Activated B cell treated with CpG ODN at 0.5 μM for 24 hours (primary cell): ENCODE measurements at places on chromosomes 5 and 9. TPM values are rescaled to one million over a fixed set of nuclear protein-coding genes. Genes with fewer than 3 reads are reported as not detected.

Gene ZNF483
- 1.4 and 2.7 TPM in 2 replicates for total RNA-seq

DNA sequence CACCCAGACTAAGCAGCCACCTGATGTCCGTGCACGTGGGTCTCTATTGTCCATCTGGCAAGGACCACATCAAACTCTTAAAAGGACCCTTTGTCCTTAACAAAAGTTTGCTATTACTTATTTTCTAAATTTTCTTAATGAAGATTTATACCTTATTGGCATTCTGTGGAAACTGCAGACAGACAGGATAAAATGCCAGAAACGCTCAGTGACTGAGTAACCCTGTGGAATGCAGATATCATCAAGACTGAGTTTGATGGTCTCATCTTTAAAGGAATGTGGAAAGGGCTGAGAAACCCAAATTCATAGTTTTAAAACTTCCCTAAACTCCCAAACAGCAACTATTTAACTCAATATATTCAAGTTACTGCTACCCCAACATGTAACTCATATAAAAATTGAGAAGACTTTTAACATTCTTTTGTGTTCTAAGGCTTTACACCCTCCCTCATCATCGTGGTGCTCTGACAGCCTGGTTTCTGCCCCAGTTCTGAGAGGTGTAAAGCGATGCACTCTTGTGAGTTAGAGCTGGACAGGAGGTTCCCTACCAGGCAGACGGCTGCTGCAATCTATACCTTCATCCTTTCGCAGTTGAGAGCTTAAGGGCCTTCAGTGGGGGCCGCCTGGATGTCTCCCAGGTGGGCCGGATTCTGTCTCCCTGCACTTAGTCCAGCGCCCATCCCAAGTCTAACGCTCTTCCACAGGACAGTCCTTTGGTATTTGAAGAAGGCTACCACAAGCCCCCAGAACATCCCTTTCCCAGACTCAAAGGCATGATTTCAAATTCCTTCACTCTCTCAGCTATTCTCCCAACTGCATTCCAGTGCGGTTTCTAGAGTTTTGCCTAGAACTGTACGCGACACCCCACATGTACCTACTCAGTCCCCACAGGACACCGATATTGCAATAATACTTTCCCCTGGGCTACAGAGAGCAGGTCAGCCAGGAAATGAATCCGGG lies 68.9 kb downstream of the DAP start:
- peaks cover 18% of the 10 kb centered on the region for H3K36me3 ChIP-seq
- H3K27ac ChIP-seq: no peak overlapping the region
- H3K4me1 ChIP-seq: peaks cover 19% of the 10 kb centered on the region
- H3K4me3 ChIP-seq: no peak overlapping the region
- DNase-seq: no peak
- H3K27me3 ChIP-seq: no peaks in the 10 kb centered on the region

Gene HTR1A
- total RNA-seq: not detected in 2 replicates

- no peaks in the 10 kb centered on the region for H3K27me3 ChIP-seq
- DNase-seq: no peak
- no peaks in the 10 kb centered on the region for H3K4me1 ChIP-seq
- H3K4me3 ChIP-seq: no peak overlapping the region
- H3K27ac ChIP-seq: no peak overlapping the region
- H3K36me3 ChIP-seq: peaks cover 87% of the 10 kb centered on the region
Measured at GRCh38 chr5:131436081-131436480, 172.2 kb downstream of the CDC42SE2 start.

Gene UNC5A
- total RNA-seq: not detected in 2 replicates

DNA sequence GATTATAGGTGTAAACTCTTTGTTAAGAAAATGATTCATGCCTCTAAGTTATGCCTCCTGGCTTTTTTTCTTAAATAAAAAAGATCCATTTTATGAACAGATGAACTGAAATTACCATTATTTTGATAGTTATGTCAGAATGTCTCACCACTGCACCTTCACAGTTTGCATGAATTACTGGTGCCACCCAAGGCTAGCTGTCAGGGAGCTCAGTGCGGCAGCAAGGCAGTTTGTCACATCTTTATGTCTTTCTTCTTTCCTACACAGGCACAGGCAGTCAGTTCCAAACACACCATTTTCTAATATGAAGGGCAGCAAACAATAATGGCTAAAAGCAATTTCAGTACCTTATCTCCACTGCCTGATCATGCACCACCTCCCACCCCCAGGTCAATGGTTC lies 147.7 kb downstream of the SREK1 start:
- no peaks in the 10 kb centered on the region for H3K4me1 ChIP-seq
- no peak overlapping the region for H3K27ac ChIP-seq
- H3K27me3 ChIP-seq: peaks cover 9% of the 10 kb centered on the region
- no peaks in the 10 kb centered on the region for H3K36me3 ChIP-seq

GRCh38 chr5:50958852-50959457 lies 292.5 kb downstream of the PARP8 start:
- no peaks in the 10 kb centered on the region for H3K36me3 ChIP-seq
- no peak overlapping the region for H3K27ac ChIP-seq
- H3K4me3 ChIP-seq: no peak overlapping the region
- no peak for DNase-seq
- H3K27me3 ChIP-seq: peaks cover 20% of the 10 kb centered on the region

DNA sequence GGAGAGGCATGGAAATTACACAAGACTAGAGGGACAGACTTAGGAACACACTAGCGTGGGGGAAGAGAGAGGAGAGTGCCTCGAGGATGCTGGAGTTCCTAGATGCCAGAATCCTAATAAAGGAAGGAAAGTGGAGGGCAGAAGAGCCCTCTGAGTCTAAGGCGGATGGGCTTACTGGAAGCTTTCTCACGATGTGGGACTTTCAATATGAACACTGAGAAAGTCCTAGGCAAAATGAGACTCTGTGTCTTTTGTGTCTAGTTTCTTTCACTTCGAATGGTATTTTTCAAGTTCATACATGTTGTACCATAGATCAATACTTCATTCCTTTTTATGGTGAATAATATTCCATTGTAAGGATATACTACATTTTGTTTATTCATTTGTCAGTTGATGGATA lies 239.4 kb downstream of the NSG2 start:
- no peaks in the 10 kb centered on the region for H3K36me3 ChIP-seq
- H3K27me3 ChIP-seq: no peaks in the 10 kb centered on the region
- no peak overlapping the region for H3K4me3 ChIP-seq
- H3K27ac ChIP-seq: no peak overlapping the region
- no peaks in the 10 kb centered on the region for H3K4me1 ChIP-seq
- DNase-seq: no peak

DNA sequence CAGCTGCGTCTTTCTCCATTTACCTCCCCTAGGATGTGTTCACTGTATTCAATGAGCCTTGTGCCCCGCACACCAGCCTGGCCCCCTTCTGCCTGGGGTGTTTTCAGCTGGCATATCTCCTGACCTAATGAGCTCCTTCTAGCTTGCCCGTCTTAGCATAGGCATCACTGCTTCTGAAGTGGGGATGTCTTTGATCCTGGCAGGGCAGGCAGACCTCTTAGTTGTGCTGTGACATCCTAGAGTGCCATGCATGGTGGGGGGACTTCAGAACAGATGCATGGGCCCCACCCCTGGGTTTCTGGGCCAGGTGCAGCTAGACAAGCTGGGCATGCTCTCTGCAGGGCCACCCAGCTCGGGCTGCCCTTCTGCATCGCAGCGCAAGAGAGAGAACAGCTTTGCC lies 172.7 kb downstream of the GADD45G start:
- H3K36me3 ChIP-seq: no peaks in the 10 kb centered on the region
- no peak overlapping the region for H3K27ac ChIP-seq
- H3K27me3 ChIP-seq: no peaks in the 10 kb centered on the region
- no peak for DNase-seq
- peaks cover 20% of the 10 kb centered on the region for H3K4me1 ChIP-seq

DNA sequence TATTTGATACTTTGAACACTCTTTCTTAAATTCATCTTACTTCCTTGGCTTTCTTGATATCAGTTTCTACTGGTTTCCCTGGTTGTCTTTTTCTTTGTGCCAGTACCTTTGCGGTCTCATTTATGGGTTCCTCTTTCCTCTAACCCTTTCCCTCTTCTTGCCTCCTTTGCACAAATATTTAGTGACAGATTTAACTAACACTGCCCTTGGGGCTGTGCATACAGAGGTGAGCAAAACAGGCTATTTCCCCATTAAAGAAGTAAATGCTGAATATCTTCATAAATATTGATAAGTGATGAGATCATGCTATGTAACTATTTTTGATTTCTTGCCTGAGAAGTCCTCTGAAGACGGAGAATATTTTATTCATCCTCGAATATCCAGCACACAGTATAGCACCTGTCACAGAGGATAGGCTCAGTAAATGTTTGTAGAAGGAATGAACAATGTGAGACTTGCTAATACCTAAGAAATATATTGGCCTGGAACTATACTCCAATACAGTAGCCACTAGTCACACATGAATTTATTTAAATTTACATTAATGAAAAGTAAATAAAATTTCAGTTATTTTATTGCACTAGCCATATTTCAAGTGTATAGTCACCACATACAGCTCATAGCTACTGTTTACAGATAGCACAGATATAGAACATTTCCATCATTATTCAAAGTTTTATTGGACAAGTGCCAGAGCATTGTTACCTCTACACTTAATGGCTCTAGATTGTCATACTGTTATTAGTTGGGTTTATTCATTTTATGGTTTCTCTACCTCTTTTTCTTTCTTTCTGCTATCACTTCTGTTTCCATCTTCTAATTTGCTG lies 90.4 kb downstream of the RIC1 start:
- H3K4me1 ChIP-seq: peaks cover 20% of the 10 kb centered on the region
- peaks cover 78% of the 10 kb centered on the region for H3K36me3 ChIP-seq
- H3K27ac ChIP-seq: peak overlapping the region; percentile 33
- H3K4me3 ChIP-seq: no peak overlapping the region

GRCh38 chr5:16615741-16616535 lies 859 bp downstream of the RETREG1 start:
- DNase-seq: no peak
- H3K27me3 ChIP-seq: peaks cover 17% of the 10 kb centered on the region
- peak overlapping the region; percentile 84 for H3K4me3 ChIP-seq
- peaks cover 2% of the 10 kb centered on the region for H3K36me3 ChIP-seq
- peaks cover 12% of the 10 kb centered on the region for H3K4me1 ChIP-seq
- H3K27ac ChIP-seq: peak overlapping the region; percentile 64

DNA sequence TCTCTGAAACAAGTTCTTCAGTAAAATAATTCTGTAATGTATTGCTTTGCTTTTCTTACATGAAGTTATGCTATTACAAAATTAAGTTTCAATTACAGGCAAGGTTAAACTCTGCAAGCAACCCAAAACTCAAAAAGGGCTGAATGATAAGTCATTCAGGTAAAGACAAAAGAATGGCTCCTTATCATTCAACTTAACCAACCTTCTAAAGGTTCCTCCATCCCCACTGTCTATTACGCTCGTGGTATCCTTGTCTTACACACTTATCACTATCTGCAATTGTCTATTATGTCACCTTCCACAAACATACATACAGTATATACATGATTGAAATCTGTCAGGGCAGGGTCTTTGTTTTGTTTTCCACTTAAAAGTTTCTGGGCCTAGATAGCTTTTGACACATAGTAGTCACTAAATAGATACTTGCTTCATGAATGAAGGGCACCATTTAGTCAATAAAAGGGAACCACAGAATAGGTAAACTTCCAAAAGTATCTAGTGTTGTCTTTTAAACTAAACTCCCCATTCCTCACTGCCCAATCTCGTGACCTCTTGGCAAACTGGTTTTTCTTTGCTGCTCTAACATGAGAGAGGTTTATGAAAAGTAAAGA lies 6.9 kb downstream of the RPL37 start:
- DNase-seq: no peak
- peaks cover 26% of the 10 kb centered on the region for H3K4me1 ChIP-seq
- no peak overlapping the region for H3K4me3 ChIP-seq
- H3K27ac ChIP-seq: no peak overlapping the region

GRCh38 chr5:75670577-75670976 lies 46.7 kb downstream of the POC5 start:
- no peak overlapping the region for H3K4me3 ChIP-seq
- H3K36me3 ChIP-seq: peaks cover 28% of the 10 kb centered on the region
- H3K27me3 ChIP-seq: no peaks in the 10 kb centered on the region
- peaks cover 16% of the 10 kb centered on the region for H3K4me1 ChIP-seq

Gene IFNB1
- total RNA-seq: not detected in 2 replicates

Gene SNX18
- 59.2 and 63.4 TPM in 2 replicates for total RNA-seq

DNA sequence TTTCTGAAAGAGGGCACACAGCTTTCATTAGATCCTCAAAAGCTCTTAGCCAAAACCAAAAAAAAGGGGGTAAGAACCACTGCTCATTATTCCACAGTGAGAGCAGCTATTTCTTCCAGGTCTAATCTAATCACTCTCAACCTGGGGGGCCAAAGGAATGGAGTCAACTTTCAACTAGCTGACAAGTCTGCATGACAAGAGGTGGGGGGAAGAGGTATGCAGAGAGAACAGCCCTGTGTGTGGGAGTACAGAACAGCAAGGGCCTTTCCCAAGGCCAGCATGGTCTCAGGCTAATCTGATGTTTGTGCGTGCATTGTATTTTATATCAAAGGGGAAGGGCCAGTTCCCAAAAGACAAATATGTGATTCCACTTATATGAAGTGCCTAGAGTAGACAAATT lies 36.9 kb upstream of the PIP5K1B start:
- no peak overlapping the region for H3K27ac ChIP-seq
- no peak for DNase-seq
- H3K36me3 ChIP-seq: no peaks in the 10 kb centered on the region
- H3K4me3 ChIP-seq: no peak overlapping the region
- H3K27me3 ChIP-seq: no peaks in the 10 kb centered on the region
- peaks cover 11% of the 10 kb centered on the region for H3K4me1 ChIP-seq

- DNase-seq: no peak
- H3K27me3 ChIP-seq: peaks cover 24% of the 10 kb centered on the region
- no peaks in the 10 kb centered on the region for H3K36me3 ChIP-seq
- H3K4me1 ChIP-seq: no peaks in the 10 kb centered on the region
- H3K27ac ChIP-seq: no peak overlapping the region
Measured at GRCh38 chr5:147796556-147797308, 14.2 kb upstream of the JAKMIP2 start.

- H3K4me3 ChIP-seq: no peak overlapping the region
- H3K36me3 ChIP-seq: no peaks in the 10 kb centered on the region
- H3K27me3 ChIP-seq: no peaks in the 10 kb centered on the region
- no peak overlapping the region for H3K27ac ChIP-seq
Measured at GRCh38 chr9:71819115-71819739, 50.9 kb upstream of the CEMIP2 start.

Gene TLE4
- 62.6 and 63.9 TPM in 2 replicates for total RNA-seq

DNA sequence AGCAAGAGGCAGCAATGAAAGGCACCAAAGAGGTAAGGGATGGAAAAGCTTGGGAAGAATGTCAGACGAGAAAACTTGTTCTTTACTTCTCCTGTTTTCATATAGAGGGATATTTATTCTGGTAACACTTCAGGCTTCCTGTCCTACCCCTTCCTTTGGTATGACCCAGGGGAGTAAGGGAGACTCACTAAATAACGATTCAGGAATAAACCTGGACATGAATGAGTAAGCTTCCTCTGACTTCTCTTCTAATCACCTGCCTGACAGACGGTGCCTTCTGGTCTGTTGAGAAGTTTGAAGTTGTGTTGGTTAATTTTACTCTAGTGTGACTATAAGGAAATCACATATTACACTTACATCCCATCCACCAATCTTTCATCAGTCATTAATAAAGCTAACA lies 461.2 kb downstream of the CDH12 start:
- no peaks in the 10 kb centered on the region for H3K36me3 ChIP-seq
- DNase-seq: no peak
- H3K4me1 ChIP-seq: no peaks in the 10 kb centered on the region
